ACHN (cell line): ENCODE measurements at places on chromosomes 5 and 9.

- DNase-seq: no peak
These were observed 182.9 kb upstream of the TNC start for GRCh38 chr9:115300874-115301273.

GRCh38 chr5:65012301-65012892 lies 243.7 kb downstream of the CWC27 start:
- DNase-seq: no peak

- no peak for DNase-seq
These were observed 65.1 kb downstream of the NREP start for GRCh38 chr5:111691914-111692313.

GRCh38 chr9:3006851-3007250 lies 163.0 kb upstream of the PUM3 start:
- no peak for DNase-seq

- no peak for DNase-seq
These were observed 7.1 kb downstream of the RAPGEF1 start for GRCh38 chr9:131732636-131733289.

GRCh38 chr5:122756264-122756911 lies 18.5 kb upstream of the SNX2 start:
- DNase-seq: peak; percentile 29

GRCh38 chr5:32055891-32056866 lies 117.9 kb downstream of the GOLPH3 start:
- no peak for DNase-seq

- no peak for DNase-seq
These were observed 61.0 kb upstream of the PCA3 start for GRCh38 chr9:76703270-76703669.

- DNase-seq: no peak
These were observed 355.4 kb upstream of the SLC24A2 start for GRCh38 chr9:20144197-20144596.

- peak; percentile 16 for DNase-seq
These were observed 305.8 kb upstream of the SMARCA2 start for GRCh38 chr9:1709347-1709746.

DNA sequence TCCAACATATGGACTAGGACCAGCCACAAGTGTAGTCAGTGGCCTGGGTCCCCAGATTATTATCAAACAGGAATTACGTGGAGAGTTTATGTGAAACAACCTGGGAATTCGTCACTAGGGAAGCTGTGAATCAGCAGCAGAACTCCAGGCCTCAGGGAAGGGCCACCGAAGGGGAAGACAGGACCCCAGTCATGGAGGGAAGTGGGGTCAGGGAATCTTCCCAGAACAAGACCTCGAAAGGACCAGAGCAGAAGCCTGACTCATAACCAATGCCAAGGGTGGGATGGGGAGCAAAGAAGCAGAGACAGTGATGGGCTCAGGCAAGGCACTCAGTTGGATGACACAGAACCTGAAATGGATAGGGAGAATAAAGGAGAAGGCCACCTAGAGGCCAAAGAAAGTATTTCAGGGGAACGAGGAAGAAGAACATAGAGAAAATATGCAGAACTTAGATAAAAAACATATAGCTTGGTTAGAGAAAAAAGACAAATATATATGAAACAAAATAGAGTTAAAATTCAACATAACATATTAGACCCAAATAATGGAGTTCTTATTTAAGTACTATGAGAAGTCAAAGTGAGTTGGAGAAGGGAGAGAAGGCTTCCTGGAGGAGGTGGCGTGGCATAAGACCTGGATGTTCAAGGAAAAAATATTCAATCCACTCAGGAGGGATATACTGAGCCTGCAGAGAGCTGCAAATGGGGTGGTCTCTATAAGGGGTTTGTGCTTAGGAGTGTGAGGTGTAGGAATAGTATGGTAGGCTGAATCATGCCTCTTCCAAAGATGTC lies 66.7 kb upstream of the CAST start:
- peak; percentile 22 for DNase-seq

DNA sequence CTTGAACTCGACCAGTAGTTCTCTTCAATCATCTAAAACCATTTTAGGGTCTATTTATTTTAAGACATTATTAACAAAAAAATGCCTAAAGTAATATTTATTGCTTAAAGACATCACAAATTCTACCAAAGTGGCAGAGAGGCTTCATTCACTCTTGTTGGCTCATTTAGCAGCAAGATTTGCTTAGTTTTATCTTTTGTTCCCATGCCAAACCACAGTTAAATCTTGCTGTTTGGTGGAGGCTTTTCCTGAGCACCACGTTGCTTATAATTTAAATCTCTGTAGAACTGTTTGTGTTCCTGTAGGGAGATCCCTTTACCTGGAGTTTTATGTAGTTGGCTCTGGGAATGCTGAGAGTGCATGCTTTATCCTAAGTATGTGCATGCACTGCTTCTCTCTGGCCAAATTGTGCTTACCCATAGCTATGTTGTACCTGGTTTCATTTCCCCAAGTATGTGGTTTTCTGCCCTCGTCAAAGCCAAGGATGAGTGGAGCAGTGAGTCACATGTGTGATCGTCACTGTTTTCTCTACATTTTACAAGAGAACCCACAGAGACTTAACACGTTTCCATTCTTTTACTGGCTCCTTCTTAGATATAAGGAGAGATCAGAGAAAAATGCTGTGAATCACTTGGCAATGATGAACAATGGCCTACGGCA lies 42.1 kb upstream of the MAST4 start:
- no peak for DNase-seq

DNA sequence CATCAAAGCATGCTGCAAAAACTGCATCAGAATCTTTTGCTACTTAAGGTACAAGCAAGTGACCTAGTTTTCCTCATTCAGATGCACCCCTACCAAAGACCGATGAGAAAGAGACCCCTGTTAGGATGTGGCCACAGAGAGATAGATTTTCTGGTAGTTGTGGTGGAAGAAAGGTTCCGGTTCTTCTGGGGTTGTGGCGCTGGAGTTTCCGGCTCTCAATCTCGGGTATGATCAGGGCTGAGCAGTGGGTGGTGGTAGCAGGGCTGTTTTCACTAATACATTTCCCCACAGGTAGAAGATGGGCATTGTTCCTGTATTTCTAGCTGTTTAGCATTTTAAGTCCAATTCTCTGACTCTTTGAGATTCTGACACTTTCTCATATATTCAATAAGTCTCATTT lies 58.4 kb downstream of the PCSK1 start:
- DNase-seq: no peak

DNA sequence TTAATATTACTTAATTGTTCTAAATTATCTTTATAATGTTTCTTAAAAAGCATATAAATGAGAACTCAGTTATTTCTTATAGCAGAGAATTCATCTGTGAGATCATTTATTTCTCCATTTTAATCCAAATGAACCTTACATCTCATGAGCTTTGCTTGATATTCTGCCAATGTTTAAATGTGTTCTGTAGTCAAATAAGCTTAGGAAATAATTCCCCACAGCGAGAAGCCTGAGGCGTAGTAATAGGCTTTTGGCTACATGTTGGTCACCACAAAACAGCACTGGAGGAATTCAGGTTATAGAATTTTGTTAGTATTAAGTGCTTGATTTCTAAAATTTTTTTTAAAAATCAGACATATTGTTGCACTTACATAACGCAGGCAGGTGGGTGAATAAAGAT lies 585.3 kb upstream of the RORB start:
- DNase-seq: no peak

DNA sequence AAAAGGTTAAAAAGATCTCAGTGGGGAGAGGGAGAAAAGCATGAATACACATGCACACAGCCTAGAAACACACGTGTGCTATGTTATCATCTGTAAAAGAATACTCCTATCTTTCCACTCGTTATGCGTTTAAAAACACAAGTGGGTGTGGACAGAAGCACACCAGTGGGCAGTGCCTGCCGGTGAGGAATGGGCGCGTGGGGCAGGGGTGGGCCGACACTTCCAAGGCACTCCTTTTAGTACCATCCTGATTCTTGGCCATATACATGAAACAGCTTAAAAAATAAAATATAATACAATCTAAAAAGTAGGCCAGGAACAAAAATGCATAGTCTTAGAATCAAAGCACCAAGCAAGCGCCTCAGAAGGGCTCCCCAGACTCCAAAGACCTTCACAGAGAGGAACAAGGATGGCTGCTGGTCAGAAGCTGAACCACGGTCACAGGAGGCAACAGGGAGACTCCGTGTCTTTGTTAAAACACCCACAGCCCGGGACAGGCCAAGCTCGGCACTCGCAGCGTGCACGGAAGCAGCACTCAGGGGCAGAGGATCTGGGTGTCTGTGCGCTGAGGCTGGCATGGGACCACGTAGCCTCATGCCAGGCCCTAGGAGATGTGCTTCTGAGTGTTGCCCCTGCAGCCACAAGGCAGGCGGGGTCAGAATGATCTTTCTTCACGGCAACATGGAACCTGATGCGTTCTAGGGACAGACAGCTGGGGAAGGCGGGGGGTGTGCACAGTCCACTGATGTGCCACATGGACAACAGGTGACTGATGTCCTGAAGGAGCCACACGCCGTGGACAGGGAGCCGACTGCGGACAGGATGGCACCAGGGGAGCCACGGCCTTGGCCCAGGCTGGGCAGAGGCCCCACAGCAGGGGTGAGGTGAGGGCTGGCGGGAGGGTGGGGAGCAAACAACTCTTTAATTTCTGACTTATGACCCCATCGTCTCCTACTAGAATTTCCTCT lies 15.9 kb downstream of the BRD9 start:
- DNase-seq: no peak

- no peak for DNase-seq
These were observed 70.3 kb downstream of the SPTLC1 start for GRCh38 chr9:92044936-92045335.

GRCh38 chr9:90860826-90861225 lies 59.2 kb downstream of the SYK start:
- no peak for DNase-seq

DNA sequence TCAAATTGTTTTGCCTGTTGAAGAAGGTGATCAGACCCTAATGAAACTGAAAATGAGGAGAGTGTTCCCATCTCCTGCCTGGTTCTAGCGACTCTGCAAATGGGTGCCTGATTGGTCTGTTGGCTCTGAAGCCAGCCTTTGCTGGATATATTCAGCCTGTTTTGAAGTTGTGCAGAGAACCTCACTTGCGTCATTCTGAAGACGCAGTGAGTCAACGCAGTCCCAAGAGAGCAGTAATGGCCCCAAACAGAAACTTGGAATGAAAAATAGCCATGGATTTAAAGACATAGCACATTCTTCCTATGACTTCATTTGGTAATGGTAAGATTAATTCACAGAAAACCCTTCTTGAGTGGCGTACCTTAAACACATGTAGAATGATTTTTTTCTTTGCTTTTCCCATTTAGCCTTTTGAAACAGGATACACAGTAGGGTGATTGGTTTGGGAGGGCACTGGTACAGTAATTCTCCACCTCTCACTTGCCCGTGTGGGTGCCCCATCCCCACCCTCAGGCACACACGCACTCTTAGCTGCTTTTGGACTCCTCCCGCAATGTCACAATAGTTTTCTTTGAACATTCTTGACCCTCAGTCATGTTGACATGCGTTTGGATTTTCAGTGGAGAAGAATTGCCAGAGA lies 54.1 kb upstream of the ABL1 start:
- peak; percentile 83 for DNase-seq

DNA sequence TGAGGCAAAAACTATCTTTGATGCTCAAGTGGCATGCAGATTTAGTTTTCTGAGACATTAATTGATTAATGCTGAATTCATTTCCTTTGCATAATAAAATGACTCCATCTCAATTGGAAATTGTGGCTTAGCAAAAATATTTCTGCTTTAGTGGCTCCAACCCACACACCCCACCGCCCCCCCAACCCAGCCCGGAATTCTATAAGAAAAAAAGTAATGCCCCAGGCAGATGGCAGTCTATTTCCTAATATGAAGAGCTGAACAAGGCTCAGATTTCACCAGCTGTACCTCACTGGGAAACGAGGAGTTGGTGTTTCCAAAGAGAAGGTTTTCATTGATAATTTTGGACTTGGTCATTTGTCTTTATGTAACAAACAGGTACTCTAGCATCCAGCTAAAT lies 182.1 kb downstream of the FBN2 start:
- no peak for DNase-seq

GRCh38 chr5:135648116-135648515 lies 69.3 kb upstream of the CXCL14 start:
- no peak for DNase-seq

- no peak for DNase-seq
These were observed 213.6 kb upstream of the FTMT start for GRCh38 chr5:121638126-121638525.

- no peak for DNase-seq
These were observed 75.7 kb downstream of the PIP5K1B start for GRCh38 chr9:68780720-68781119.

- DNase-seq: no peak
These were observed 3.1 kb downstream of the CRB2 start for GRCh38 chr9:123359106-123359505.

- no peak for DNase-seq
These were observed 184.4 kb upstream of the DMRT1 start for GRCh38 chr9:656926-657568.

GRCh38 chr9:105339849-105340248 lies 95.4 kb downstream of the SLC44A1 start:
- no peak for DNase-seq

DNA sequence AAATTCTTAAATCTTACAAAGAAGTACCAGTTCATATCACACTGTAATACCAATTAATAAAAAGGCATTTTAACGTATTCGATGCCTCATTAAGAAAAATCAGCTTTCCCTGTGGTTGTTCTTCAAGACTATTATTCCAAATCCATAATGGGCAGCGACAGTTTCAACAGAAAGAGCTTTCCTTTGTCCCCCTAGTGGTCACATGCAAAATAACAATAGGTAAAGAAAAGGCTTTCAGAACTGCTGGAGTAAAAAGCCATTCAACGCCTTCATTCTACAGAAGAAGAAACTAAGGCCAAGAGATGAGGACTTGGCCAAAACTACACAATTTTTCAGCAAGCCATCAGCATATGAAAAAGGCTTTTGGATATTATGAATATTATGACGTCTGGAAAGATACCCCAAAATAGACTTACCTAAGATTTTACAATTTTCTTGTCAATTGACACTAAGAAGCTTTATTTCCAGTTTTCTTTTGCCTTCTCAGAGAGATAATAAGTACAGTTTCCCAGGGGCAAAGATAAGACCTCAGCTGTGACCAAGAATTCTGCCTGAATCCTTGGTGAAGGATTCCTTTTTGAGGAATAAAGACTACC lies 6.7 kb upstream of the CDH6 start:
- DNase-seq: peak; percentile 44

GRCh38 chr5:177081859-177082258 lies 4.9 kb upstream of the FGFR4 start:
- DNase-seq: no peak

DNA sequence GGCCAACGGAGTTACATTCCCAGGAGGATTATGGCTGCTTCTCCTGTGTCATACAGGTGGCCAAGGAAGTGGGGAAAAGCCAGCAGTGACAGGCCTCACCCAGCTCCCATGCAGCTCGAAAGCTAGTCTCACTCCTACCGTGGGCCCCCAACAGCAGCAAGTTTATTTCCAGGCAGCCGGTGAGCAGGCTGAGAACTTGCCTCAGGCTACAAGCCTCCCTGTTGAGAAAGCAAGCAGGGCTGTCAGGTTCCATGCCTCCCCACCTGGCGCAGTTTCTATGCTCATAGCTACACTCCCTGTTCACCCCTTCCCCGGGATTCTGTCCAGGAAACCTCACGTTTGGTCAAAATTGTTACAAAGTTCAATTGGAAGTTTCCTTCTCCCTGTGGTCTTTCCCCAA lies 27.5 kb upstream of the DNAH5 start:
- no peak for DNase-seq
